HFFc6 (cell line): ENCODE measurements at places on chromosomes 6 and 20. TPM values are rescaled to one million over a fixed set of nuclear protein-coding genes. Genes with fewer than 3 reads are reported as not detected.

DNA sequence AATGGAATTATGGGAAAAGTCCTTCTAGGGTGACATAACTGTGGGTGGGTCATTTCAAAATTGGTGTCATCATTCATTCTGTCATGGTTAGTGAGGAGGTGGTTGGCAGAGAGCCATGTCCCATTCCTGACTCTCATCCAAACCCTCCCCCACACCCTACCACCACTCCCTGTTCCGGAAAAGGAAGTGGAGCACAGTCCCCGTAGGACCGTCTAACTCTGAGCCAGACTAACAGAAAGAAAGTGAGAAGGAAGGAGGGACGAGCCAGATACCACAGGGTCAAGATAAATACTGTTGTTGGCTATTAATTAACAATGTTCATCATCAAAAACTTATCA is 4.8 kb downstream of the TRIM10 start:
- peaks cover 25% of the 10 kb centered on the region for H3K27me3 ChIP-seq
- no peaks in the 10 kb centered on the region for H3K36me3 ChIP-seq
- H3K4me1 ChIP-seq = peaks cover 33% of the 10 kb centered on the region
- peak overlapping the region; percentile 23; the same call in 1 of the 2 replicates for H3K4me3 ChIP-seq

GRCh38 chr6:121885399-121886152 is 450.1 kb downstream of the GJA1 start:
- peak overlapping the region; percentile 78 for H3K27ac ChIP-seq
- peaks cover 69% of the 10 kb centered on the region for H3K4me1 ChIP-seq
- peak overlapping the region; percentile 27 for H3K4me3 ChIP-seq
- no peaks in the 10 kb centered on the region; the same call in 1 of the 2 replicates for H3K27me3 ChIP-seq

- no peak overlapping the region for H3K4me3 ChIP-seq
- no peaks in the 10 kb centered on the region for H3K27me3 ChIP-seq
These were observed 11.5 kb downstream of the NAPB start for GRCh38 chr20:23409800-23410199.

DNA sequence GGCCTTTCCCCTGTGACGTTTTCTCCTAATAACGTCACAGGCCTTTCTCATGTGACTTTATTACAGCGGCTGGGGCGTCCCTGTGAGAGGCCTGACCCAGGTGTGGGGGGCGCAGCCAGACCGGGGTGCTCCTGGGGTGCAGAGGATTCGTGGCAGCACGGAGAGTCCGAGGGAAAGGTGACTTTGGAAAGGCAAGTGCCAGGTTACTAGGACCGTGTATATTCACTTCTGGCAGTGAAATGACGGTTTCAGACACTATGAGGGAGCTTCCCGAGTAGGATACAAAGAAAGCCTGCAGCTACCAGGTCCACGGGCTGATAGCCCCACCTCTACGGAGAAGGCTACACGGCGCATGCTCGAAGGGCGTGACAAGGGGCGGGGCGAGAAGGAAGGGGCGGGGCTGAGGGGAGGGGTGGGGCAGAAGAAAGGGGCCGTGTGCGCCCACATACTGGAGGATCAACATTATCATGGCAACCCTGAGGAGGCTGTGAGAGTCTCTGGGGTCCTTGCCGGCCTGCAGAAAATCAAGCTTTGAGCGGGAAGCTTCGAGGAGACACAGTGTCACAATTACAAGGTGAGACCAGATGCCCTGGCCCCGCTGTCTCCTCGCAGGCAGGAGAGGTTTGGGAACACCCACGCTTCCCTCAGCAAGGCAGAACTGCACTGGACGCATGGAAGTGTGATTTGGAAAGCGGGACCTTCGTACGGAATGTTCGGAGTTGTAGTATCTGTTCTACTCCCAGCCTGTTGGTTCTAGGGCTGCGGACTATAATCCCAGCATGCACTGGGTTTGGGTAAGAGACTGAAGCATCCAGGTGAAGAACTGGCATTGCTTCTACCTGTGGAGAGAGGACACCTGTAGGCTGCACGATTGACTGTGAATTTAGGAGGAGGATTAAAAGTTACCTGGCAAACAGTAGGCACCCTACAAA is 54.4 kb upstream of the ZNF337 start:
- H3K4me3 ChIP-seq = peak overlapping the region; percentile 86; the same call in 1 of the 2 replicates
- peaks cover 16% of the 10 kb centered on the region; the same call in 1 of the 2 replicates for H3K4me1 ChIP-seq
- DNase-seq = peak; percentile 32
- H3K36me3 ChIP-seq = no peaks in the 10 kb centered on the region

DNA sequence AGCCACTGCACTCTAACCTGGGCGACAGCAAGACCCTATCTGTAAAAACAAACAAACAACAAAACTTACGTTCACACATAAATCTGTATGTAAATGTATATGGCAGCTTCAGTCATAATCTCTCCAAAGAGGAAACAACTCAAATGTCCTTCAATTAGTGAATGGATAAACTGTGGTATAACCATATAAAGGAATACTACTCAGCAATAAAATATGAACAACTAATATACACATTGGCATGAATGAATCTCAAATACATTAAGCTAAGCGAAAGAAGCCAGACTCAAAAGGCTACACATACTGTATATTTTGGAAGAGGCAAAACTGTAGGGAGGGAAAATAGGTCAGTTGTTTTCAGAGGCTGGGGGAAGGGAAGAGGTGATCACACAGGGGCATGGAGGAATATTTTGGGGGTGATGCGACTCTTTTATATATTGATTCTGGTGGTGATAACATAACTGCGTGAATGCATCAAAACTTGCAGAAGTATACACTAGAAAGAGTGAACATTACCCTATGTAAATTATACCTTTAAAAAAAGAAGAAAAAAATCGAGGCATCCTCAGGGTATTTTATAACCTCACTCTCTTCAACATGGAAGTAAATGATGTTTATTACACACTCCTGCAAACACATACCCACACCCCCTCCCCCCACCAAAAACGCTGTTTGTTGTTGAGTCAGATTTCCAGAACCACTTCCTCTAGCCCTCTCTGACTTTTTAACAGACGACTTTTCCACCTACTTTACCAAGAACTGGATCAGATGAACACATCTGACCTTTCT is 115.2 kb upstream of the RNF24 start:
- H3K36me3 ChIP-seq = no peaks in the 10 kb centered on the region
- peak; percentile 41 for DNase-seq
- peaks cover 3% of the 10 kb centered on the region for H3K27me3 ChIP-seq

DNA sequence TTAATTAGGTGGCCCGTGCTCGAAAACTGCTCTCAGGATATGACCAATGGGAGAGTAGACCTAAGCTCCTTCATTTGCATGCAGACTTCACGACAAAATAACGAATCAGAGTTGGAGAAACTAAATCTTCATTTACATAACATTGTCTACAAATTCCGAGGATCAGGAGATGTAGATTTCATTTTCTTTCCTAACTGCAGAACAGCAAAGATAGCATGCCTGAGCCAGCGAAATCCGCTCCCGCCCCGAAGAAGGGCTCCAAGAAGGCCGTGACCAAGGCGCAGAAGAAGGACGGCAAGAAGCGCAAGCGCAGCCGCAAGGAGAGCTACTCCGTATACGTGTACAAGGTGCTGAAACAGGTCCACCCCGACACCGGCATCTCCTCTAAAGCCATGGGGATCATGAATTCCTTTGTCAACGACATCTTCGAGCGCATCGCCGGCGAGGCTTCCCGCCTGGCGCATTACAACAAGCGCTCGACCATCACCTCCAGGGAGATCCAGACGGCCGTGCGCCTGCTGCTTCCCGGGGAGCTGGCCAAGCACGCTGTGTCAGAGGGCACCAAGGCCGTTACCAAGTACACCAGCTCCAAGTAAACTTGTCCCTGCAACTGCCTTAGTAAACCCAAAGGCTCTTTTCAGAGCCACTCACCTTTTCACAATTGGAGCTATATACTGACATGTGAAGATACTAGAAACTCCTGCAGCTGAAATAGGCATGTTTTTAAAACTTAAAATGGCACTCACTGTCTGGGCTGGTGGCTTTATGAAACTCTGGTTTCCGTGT is 96.5 kb downstream of the HFE start:
- peak overlapping the region; percentile 86 for H3K4me3 ChIP-seq
- H3K36me3 ChIP-seq = no peaks in the 10 kb centered on the region; the same call in 1 of the 2 replicates
- peak; percentile 43 for DNase-seq
- peaks cover 2% of the 10 kb centered on the region for H3K27me3 ChIP-seq
- H3K27ac ChIP-seq = peak overlapping the region; percentile 80

GRCh38 chr20:3423126-3423525 is 15.7 kb upstream of the DNAAF9 start:
- H3K27ac ChIP-seq = no peak overlapping the region
- H3K27me3 ChIP-seq = peaks cover 4% of the 10 kb centered on the region
- no peak for DNase-seq

The MAP1LC3A gene
- total RNA-seq = 23.3 to 38.9 TPM (median 24.2 TPM) in 3 replicates

The TINAG gene
- not detected in 3 replicates for total RNA-seq

The RNF39 gene
- not detected in 3 replicates for total RNA-seq

The GNAS-AS1 gene
- 1.0 to 1.4 TPM (median 1.3 TPM) in 3 replicates for total RNA-seq

The CNBD2 gene
- total RNA-seq = 2.0 and 2.5 TPM in 2 replicates
